ENCODE measurements at places on chromosomes 12 and 14.

GRCh38 chr12:107411792-107412535, 273.6 kb upstream of the PWP1 start:
- no peak for DNase-seq

- no peak for DNase-seq
Observed at GRCh38 chr12:11885261-11886038, 185.3 kb upstream of the BCL2L14 start.

GRCh38 chr12:1779783-1780182, 40.6 kb upstream of the LRTM2 start:
- DNase-seq = no peak

- DNase-seq = no peak
Observed at GRCh38 chr14:81989211-81989610, 455.6 kb upstream of the SEL1L start.

- no peak for DNase-seq
Observed at GRCh38 chr12:119644930-119645329, 23.0 kb upstream of the PRKAB1 start.

DNA sequence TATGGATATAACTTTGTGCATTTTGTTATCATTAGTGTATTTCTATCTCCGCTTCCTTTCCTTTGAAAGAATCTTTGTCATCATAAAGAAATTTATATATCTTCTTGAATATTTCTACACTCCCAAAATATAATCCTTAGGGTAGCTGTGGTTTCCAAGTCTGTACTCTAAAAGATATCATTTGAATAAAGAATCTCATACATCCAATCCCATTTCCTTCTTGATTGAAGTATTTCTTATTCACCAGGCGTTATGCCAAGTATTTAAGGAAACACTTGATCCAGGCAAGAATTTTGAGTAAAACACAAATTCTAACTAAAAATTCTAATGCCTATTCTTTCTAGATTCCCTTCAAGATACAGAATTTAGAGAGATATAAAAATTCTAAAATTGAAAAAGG, 821.8 kb downstream of the GALC start:
- DNase-seq = no peak

DNA sequence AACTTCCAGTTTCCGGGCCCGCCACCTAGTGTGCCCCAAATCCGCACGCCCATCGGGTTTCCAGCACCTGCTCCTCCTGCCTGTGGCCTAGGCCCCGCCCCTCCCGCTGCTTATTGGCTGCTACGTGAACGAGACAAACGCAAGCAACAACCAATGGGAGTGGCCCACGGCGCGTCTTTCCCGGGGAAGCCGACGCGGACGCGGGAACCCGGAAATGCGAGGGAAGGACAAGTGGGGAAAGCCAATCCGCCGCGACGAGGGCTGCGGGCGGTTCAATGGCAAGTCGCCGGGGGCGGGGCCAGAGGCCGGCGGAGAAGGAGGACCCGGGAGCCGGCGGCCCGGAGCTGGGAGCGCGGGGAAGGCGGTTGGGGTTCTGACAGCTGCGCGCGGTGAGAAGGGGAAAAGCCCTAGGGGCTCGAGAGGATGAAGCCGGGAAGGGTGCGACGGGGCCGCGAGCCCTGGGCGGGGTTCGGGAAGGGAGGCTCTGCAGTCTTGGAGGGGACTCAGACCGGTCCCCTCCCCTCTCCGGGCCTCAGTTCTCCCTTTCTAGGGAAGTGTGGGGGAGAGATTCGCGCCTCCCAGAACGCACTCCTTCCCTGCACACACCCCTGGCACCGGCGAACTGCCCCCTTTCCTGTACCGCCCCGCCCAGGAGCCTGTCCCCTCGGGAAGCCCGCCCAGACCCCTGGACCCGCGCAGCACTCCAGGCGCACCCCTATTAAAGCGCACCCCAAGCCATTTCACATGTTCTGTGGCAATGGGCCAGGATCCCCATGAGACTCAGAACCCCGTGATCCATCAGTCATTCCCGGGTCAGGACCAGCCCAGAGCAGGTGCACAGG, at the start of gene FICD:
TSS of gene FICD (plus strand) at position 305 of the 842 bp plus-strand sequence. CDS start 1,696 bp downstream, outside the sequence.
- peak; percentile 100 for DNase-seq

- DNase-seq = no peak
Observed at GRCh38 chr14:32028599-32028998, 48.5 kb upstream of the ARHGAP5 start.

DNA sequence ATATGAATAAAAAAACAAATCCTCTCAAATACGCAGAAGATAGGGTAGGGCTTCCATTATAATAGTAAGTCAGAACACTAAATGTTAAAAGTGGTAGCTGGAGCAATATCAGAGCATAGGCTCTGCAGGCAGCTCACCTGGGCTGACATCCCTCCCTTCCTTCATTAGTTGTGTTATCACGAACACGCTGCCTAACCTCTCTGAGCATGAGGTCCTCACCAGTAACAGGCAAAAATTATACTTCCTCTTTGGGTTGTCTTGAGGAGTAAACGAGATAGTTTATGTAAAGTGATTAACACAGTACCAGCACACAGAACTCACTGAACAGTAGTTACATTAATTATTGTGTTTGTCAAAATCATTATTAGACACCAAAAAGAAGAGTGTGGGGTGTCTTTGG, 154.3 kb downstream of the STXBP6 start:
- no peak for DNase-seq

Measured in effector CD4-positive, alpha-beta T cell (primary cell).